ENCODE measurements at places on chromosomes 2 and 18. TPM values are rescaled to one million over a fixed set of nuclear protein-coding genes. Genes with fewer than 3 reads are reported as not detected.

The KIAA2012 gene
- total RNA-seq: 0.24 TPM

The GALR1 gene
- not detected for total RNA-seq

The COLEC11 gene
- total RNA-seq: 10.1 TPM

DNA sequence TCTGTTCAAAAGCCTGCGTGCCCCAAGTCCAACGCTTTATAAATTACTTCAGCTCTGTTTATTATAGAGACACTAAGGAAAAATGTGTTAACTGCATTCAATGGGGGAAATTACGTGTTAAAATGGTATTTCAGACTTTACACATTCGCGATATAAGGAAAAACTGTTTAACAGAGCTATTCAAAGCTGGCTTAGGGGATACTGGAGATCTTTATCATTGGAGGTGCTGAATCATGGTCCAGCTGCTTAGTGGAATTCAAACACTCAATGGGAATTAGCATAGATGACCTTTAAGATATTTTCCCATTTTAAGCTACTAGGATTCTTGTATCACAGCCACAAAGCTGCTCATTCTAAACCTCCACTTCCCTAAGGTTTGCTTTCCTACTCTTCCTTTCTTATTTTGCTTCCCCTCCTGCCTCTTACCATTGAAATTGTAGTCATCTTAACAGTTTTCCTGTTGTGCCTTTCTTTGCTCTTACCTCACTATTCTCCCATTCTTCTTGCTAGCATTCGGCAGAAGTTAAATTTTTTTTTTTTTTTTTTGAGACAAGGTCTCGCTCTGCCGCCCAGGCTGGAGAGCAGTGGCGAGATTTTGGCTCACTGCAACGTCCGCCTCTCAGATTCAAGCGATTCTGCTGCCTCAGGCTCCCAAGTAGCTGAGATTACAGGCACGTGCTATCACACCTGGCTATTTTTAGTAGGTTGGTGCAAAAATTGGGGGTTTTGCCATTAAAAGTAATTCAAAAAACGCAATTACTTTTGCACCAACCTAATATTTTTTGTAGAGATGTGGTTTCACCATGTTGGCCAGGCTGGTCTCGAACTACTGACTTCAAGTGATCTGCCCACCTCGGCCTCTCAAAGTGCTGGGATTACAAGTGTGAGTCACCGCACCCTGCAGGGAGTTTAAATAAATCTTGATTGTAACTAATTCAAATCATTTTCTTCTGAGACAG lies 6.5 kb downstream of the SULT6B1 start:
- no peak overlapping the region for H3K4me3 ChIP-seq
- no peaks in the 10 kb centered on the region for H3K36me3 ChIP-seq
- DNase-seq: no peak
- H3K4me1 ChIP-seq: peaks cover 4% of the 10 kb centered on the region

GRCh38 chr18:58558471-58558870 lies 70.4 kb downstream of the ALPK2 start:
- peaks cover 11% of the 10 kb centered on the region for H3K4me1 ChIP-seq
- no peaks in the 10 kb centered on the region for H3K27me3 ChIP-seq
- H3K27ac ChIP-seq: no peak overlapping the region
- no peak for DNase-seq

DNA sequence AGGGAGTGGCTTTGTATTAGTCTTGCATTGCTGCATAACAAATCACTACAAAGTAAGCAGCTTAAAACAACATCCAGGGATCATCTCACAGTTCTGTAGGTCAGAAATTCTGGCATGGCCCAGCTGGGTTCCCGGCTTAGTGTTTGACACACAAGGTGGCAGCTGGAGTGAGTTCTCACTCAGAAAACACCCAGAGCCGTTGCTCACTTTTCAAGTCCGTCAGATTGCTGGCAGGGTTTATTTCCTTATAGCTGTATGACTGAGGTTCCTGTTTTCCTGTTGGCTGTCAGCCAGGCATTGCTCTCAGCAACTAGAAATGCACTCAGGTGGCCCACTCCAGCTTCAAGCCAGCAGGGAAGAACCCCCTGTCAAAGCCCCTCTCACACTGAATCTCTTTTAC lies 324.1 kb downstream of the CCDC178 start:
- H3K27me3 ChIP-seq: no peaks in the 10 kb centered on the region
- H3K27ac ChIP-seq: no peak overlapping the region
- no peak overlapping the region for H3K4me3 ChIP-seq
- H3K36me3 ChIP-seq: no peaks in the 10 kb centered on the region
- no peaks in the 10 kb centered on the region for H3K4me1 ChIP-seq

GRCh38 chr2:99880148-99880963 lies 262.0 kb downstream of the AFF3 start:
- H3K36me3 ChIP-seq: no peaks in the 10 kb centered on the region
- no peak overlapping the region for H3K4me3 ChIP-seq
- no peak for DNase-seq
- peaks cover 80% of the 10 kb centered on the region for H3K4me1 ChIP-seq
- H3K27me3 ChIP-seq: no peaks in the 10 kb centered on the region
- peak overlapping the region; percentile 72 for H3K27ac ChIP-seq

DNA sequence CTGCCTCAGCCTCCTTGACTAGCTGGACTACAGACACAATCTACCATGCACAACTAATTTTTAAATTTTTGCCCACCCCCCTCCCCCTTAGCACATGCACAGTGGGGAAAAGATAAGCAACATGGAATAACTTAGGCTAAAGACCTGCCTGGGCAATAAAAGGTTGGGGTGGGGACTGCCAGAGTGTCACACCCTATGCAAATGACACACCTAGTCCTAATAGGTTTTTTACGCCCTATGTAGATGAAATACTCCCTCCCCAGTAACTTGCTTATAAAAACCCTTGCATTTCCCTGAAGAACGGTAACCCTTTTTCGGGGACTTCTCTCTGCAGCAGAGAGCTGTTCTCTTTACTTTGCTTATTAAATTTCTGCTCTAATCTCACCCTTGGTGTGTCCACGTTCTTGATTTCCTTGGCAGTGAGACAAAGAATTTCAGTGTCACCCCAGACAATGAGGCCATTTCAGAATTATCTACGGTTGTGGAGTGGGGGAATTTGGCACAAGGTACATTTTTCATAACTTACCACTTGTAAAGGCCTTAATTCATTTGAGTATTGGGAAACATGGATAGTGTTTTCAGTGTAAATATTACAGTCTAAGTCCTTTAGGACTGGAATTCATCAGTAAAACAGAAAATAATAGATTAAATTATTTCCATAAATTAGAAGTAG lies 109.2 kb downstream of the NOL4 start:
- no peak for DNase-seq
- H3K4me3 ChIP-seq: no peak overlapping the region
- peaks cover 17% of the 10 kb centered on the region for H3K4me1 ChIP-seq
- H3K27me3 ChIP-seq: no peaks in the 10 kb centered on the region

DNA sequence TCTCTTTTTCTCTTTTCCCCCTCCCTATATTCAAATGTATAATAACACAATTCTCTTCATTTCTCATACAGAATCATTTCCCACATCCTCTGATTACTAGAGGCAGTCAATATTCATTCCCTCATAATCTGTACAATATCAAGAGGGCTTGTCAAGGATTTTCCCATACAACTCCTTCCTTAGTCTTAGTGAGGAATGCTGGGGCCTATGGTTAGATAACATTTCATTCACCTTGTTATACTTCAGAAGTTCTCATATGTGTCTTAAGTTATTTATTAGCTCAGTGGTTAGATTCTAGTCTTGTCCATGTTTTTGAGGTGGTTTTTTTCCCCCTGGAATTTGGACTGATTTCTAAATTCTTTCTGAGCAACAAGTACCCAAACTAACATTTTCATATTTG lies 289.5 kb downstream of the PDE11A start:
- H3K4me1 ChIP-seq: peaks cover 22% of the 10 kb centered on the region
- peaks cover 4% of the 10 kb centered on the region for H3K36me3 ChIP-seq
- H3K4me3 ChIP-seq: no peak overlapping the region
- H3K27me3 ChIP-seq: no peaks in the 10 kb centered on the region

GRCh38 chr2:88032070-88032702 lies 15.8 kb upstream of the RNU2-63P start:
- H3K27ac ChIP-seq: no peak overlapping the region
- H3K27me3 ChIP-seq: no peaks in the 10 kb centered on the region
- no peak overlapping the region for H3K4me3 ChIP-seq
- peaks cover 35% of the 10 kb centered on the region for H3K36me3 ChIP-seq

- peaks cover 9% of the 10 kb centered on the region for H3K4me1 ChIP-seq
These were observed 320.3 kb downstream of the GPD2 start for GRCh38 chr2:156756516-156756915.

DNA sequence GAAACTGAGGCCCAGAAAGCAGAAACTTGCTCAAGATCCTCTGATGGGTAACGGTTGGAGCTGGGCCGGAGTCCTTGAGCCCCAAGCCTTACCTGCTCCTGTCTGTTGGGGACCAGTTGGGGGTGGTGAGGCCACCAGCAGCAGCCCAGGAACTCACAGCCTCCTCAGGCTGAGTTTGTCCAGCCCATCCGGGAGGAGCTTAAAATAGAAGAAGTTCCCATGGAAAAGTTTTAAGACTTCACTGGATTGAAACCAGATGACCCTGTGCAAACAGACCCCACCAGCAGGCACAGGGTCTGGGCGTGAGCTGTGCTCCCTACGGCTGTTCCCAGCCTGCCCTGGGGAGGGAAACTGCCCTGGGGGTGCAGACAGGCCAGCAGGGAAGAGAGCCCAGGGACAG lies 40.6 kb upstream of the FOSL2 start:
- no peak for DNase-seq
- no peak overlapping the region for H3K4me3 ChIP-seq
- peak overlapping the region; percentile 74 for H3K27ac ChIP-seq
- peaks cover 20% of the 10 kb centered on the region for H3K4me1 ChIP-seq

DNA sequence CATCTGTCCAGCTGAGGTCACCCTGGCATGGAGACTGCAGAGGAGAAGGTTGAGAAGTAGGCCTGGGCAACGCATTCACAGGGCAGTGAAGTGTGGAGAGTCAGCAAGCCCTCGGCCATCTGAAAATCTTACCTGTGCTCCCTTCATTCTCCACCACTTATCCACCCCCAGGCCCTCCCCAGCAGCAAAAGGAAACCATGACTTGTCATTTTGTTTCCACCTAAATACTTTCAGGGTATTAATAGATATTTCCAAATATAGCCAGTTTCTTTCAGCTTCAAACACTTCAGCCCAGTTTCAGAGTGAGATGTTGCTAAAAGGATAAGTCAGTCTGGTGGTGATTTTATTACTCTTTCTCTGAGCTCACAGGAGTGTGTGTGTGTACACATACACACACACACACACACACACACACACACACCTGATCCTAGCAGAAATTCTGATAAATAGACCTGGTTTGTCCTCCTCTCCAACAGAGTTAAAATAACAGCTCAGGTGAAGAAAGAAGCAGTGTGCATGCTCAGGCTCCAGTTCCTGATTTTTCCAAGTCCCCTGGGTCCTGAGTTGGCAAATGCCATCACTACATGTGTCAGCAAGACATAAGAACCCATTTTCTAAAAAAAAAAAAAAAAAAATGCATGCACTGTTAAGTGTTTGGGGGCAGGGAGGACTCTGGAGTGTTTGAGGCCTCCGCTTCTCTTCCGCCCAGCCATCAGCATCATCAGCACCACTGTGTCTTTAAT lies 82.8 kb downstream of the LOXHD1 start:
- no peak overlapping the region for H3K4me3 ChIP-seq
